OCI-LY7 (cell line): ENCODE measurements at places on chromosomes 1 and 21.

DNA sequence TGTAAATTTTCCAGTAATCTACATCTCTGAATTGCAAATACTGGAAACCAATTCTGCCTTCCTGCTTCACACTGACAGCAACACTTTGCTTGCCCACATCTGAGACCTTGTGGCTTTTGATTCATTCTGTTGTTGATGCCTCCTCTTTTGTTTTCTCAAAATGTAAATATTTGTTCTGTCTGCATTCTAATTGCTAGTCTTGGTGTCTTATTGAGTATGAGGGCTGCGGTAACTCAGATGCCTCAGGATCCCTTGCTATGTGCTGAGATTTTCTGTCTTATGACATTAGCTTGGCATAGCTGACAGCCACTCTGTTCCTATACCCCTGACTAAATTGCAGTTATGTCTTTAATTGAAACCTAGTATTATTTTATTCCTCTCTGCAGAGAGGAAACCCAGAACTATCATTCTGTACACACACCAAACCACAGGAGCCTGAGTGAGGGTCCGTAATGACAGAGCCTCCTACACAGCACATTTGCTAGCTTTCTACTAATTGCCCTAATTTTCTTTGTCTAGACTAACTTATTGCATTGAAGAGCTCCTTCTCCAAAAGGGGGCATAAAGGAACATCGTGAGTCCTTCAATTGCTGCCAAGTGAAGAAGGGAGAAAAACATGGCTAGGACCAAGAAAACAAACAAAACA, 72.1 kb downstream of the GREM2 start:
- no peak for DNase-seq

DNA sequence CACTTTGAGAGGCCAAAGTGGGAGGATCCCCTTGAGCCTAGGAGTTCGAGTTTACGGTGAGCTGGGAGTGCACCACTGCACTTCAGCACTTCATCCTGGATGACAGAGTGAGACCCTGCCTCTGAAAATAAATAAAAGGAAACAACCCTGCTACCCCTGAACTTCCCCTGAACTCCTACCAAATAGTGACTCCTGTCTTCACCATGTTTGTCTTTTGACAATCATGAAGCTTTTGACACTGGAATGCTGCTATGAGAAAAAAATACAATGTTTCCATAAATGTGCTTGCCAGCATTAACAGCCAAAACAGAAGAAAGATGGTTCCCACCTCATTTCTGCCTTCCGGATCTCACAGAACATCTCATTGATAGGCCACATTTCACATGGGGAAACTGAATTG, 10.4 kb downstream of the ZBTB8A start:
- no peak for DNase-seq

GRCh38 chr21:33894736-33895288, 20.8 kb downstream of the ATP5PO start:
- peak; percentile 62 for DNase-seq

DNA sequence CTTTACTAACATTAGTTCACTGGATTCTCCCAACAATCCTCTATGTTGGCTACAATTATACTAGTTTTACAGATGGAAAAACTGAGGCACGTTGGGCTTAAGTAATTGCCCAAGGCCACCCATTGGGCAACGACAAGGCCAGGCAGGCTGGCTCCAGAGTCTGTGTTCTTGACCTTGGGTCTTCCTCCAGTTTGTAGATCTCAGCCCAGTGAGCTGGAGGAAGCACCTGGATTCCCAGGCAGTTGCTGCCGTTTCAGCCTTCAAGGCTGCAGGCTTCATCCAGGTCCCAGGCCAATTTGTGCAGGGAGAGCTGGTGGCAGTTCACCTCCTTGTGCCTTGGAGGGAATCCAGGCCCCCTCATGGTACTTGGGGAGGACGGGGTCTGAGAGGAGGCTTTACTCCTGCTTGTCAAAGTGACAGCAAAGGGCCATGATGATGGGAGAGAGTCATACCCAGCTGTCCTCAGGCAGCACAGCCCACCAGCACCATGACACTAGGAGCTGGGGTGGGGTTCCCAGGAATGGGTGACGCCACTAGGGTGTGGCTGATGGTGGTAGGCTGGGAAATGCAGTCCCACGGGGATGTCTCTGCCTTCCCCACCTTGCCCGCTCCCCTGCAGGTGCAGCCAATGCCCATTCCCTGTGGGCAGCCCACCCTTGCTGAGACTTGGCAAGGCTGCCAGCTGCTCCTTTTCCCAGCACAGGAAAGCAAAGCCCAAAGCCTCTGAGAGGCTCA, 27.1 kb downstream of the PKP1 start:
- DNase-seq, result no peak

GRCh38 chr1:205783904-205784303, 8.6 kb upstream of the RAB29 start:
- no peak for DNase-seq
